ENCODE measurements at places on chromosomes 1 and 21.

GRCh38 chr1:110364221-110364620, 25.0 kb downstream of the RBM15 start:
- DNase-seq, result no peak

- no peak for DNase-seq
Measured at GRCh38 chr21:17257784-17258183, 255.1 kb upstream of the CXADR start.

DNA sequence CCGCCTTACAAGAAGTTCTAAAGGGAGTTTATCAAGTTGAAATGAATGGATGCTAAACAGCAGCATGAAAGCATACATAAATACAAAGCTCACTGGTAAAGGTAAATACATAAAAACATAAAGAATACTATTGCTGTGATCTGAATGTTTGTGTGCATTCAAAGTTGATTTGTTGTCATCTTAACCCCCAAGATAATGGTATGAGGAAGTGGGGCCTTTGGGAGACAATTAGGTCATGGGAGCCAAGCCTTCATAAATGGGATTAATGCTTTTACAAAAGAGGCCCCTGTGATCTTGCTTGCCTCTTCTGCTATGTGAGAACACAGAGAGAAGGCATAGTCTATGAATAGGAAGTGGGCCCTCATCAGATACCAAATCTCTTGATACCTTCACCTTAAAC, 209.0 kb upstream of the SAMSN1 start:
- DNase-seq, result no peak

DNA sequence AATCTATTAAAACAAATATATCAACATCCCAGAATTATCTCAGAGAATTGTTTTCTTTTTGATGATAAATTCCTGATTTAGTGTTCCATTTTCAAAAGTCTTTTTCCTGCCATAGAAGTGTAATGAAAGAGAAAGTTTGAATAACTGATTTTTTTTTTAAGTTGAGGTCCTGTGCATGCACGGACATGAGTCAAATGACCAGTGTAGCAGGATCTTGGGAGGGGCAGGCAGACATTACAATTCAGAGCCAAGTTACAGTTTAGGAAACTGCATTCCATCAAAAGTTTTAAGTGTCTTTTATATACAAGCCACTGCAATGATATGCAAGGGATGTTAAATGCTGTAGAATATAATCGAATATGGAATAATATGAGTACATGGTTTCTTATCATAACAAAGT, 227.5 kb downstream of the HMCN1 start:
- DNase-seq, result no peak

DNA sequence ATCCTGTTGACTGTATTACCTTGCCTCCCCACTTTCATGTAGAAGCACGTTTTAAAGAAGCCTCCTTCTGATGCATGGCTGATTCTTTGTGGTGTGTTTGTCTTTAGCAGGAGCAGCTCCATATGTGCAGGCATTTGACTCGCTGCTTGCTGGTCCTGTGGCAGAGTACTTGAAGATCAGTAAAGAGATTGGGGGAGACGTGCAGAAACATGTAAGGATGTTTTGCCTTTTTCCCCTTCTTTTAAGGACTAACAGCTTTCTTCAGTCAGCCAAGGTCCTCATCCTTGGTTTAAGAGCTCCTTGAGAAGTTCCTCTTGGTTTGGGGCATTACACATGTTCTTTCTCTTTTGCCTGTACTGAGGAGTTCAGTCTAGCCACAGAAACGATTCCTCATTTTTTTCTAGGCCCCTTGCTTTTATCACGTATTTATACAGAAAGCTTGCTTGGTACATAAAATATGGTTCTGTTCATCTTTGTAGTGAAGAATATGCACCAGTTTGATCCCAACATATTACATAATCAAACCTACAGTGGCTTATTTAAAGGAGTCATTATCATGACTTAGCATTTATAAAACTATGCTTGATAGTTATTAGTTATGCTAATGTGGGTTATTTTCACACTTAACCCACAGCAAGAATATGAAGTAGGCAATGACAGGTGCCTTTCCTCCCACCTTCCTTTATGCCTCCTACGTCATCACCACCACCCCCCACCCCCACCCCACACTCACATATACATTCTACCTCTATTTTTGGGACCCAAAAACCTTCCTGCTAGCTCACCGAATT, 19.6 kb downstream of the CAP1 start:
- DNase-seq, result no peak

DNA sequence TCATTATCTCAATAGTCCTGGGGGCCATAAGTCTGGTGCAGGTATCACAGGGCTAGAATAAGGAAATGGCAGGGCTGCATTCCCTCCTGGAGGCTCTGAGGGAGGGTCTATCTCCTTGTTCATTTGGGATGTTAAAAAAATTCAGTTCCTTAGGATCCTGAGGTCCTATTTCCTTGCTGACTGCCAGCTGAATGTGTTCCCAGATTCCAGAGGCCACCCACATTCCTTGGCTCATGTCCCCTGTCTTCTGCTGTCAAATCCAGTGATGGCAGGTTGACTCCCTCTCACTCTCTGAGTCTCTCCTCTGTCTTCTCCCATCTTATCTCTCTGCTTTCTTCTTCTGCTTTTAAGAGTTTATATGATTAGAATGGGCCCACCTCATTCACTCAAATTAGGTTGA, 400.6 kb downstream of the PTPRU start:
- no peak for DNase-seq

GRCh38 chr1:46635205-46635604, 18.6 kb upstream of the MOB3C start:
- no peak for DNase-seq

DNA sequence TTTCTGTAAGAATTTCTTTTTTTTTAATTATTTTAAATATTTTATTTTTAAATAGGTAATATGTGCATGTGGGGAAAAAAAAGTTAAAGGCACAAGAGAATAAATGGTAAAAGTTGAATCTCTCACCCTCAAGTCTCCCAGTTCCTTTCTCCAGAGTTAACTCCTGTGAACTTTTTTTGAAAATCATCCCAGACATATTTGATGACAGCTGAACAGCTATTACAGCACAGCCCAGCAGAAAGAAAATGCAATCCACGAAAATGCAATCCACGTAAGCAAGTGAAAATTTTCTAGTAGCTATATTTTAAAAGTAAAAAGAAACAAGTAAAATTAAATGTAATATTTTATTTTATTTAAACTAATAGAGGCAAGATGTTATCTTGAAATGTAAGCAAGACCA, 310.0 kb upstream of the RUNX1 start:
- no peak for DNase-seq

DNA sequence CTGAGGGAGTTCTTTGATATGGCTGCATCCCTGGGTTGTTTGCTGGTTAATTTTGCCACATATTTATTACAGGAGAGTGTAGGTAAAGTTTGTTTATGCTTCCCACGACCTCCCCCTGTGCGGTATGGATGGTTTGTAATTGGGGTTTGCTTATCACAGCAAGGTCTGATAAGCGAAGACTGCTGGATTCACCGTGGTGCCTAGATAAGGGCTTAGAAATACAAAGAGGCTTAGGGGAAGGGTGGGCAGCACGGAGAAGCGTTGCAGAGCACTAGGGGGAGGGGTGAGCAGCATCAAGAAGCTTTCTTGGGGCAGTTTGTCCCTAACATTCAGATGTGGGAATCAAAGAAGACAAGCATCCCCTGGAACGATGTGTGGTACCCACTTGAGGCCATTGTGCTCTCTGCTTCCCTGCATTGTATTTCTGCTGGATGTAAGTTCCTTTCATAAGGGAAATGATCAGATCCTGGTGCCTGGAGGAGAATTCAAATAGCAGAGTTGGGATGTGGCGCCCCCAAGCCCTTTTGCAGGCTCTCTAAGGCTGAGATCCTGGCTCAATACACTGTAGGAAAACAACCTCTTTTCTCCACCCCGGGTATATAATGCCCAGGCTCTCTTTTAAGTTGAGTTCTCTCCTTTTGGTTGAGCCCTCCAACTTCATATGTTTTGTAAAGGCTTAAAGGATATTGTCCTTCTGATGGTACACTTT, 598.1 kb upstream of the ADGRL4 start:
- no peak for DNase-seq

GRCh38 chr1:10195570-10195969, 14.8 kb upstream of the KIF1B start:
- no peak for DNase-seq

DNA sequence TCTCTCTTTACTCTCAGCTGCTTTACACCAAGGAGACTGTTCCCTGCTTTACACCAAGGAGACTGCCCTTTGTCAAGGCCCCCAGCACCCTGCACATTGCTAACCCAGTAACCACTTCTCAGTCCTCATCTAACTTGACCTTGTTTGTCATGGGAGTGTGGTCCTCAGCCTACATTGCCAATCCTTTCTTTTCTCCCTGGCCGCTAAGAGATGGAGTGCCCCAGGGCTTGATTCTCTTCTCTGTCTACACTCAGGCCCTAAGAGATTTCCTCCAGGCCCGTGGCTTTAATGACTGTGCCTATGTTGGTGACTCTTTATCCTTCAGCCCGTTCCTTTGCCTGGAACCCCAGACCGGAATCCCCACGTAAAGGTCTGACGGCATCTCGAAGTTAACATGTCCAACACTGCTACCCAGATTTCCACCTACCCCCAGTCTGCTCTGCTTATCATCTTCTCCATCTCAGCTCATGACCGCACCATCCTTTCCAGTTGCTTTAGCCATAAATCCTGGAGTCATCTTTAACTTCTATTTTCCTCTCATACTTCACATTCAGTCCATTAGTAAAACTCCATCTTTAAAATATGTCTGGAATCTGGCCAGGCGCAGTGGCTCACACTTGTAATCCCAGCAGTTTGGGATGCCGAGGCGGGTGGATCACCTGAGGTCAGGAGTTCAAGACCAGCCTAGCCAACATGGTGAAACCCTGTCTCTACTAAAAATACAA, 9.5 kb upstream of the SEMA4A start:
- no peak for DNase-seq

DNA sequence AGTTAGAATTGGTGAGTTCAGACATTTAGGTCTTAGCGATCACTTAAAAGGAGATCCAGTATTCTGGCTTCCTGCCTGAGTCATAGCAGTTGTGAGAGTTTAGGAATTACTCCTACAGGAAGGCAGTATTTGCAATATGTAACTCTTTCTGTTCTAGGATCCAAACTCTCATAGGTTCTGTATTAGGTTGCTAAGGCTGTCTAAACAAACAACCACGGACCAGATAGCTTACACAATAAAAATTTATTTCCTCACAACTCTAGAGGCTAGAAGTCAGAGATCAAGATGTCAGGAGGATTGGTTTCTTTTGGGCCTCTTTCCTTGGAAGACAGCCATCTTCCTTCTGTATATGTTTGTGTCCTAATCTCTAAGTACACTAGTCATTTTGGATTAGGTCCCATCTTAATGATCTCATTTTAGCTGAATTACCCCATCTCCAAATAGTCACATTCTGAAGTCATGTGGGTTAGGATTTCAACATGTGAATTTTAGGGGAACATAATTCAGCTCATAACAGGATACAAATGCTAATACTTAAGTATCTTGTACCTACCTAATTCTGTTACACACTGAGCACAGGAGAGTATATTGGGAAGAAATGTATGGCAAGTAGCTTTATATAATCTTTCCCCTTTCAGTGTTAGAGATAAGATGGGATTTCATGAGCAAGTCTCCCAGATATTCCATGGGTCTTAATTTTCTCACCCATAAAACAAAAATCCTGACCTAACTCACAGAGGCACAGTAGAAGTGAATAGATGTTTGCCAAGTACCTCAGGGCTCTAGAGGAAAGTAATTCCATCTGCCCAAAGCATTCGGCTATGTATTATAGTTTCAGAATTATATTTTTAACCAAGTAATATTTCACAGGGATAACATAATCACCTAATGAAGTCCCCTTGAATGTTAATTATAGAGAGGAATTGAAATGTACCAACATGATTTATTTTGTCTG, 144.4 kb downstream of the PTBP2 start:
- DNase-seq, result no peak

GRCh38 chr21:43766734-43767497, 9.2 kb downstream of the CSTB start:
- no peak for DNase-seq

DNA sequence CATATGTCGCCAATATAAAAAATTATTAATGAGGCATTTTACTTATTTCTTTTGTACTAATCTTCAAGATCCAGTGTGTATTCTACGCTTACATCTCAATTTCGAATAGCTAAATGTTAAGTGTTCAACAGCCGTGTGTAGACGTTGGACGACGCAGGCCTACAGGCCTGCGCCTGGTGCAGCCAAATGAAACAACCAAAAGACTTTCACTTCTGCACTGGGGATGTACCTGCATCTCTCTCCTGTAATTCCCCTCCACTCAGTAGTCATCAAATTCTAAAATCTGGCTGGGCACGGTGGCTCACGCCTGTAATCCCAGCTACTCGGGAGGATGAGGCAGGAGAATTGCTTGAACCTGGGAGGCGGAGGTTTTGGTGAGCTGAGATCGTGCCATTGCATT, 76.8 kb upstream of the HNRNPU start:
- no peak for DNase-seq

- DNase-seq, result no peak
Measured at GRCh38 chr1:231636157-231636556, 9.6 kb downstream of the DISC1 start.

- no peak for DNase-seq
Measured at GRCh38 chr21:21196087-21196486, 197.9 kb downstream of the NCAM2 start.

- no peak for DNase-seq
Measured at GRCh38 chr1:187873126-187873525, 1044.4 kb downstream of the PLA2G4A start.

GRCh38 chr1:80359666-80360065, 1353.1 kb upstream of the ADGRL4 start:
- DNase-seq, result no peak

DNA sequence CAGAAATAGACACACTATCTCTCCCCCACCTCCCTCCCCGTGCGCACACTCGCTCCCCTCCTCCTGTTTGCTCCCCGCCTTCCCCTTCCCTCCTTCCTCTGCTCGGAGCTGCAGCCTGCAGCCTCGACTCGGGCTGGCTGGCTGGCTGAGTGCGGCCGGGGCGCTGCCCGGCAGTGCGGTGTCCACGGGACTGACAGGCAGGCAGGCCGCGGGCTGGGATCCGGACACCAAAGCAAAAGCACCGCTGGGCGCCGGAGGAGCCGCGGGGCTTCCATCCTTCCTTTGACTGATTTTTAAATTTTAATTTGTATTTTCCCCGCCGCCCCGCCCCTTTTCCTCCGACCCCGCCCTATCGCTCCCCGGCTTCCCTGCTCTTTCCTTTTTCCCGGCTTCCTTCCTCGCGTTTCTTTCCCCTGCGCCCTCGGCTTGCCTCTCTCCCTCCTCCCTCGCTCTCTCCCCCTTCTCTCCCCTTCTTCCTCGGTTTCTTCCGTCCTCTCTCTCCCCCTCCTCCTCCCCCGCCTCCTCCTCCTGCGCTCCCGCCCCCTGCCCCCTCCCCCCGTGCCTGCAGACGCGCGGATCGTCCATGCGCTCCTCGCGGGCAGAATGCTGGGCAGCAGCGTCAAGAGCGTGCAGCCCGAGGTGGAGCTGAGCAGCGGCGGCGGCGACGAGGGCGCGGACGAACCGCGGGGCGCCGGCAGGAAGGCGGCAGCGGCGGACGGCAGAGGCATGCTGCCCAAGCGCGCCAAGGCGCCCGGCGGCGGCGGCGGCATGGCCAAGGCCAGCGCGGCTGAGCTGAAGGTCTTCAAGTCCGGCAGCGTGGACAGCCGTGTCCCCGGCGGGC, 109.4 kb downstream of the NAV1 start:
- DNase-seq, result no peak
